ENCODE measurements at places on chromosomes 4 and X.

- DNase-seq = no peak
Observed at GRCh38 chr4:139454111-139455045, at the start of gene RAB33B. Gene RAB33B (plus strand): TSS chr4:139454121. CDS start chr4:139454196, 75 bp downstream.

DNA sequence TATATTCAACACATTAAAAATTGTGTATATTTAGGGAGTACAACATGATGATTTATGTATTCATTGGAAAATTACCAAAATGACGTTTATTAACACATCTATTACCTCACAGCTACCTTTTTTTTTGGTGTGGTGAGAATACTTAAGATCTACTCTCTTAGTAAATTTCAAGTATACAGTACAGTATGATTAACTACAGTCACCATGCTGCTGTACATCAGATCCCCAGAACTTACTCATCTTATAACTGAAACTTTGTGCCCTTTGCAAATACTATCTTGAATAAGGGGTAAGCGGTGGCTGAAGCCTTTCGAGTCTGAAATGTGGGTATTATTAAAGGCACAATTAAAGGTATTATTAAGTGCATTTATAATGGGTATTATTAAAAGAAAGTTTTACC, 976 bp downstream of the PHKA1 start:
- no peak for DNase-seq

GRCh38 chr4:15198070-15198727, 195.9 kb downstream of the CPEB2 start:
- DNase-seq = no peak

DNA sequence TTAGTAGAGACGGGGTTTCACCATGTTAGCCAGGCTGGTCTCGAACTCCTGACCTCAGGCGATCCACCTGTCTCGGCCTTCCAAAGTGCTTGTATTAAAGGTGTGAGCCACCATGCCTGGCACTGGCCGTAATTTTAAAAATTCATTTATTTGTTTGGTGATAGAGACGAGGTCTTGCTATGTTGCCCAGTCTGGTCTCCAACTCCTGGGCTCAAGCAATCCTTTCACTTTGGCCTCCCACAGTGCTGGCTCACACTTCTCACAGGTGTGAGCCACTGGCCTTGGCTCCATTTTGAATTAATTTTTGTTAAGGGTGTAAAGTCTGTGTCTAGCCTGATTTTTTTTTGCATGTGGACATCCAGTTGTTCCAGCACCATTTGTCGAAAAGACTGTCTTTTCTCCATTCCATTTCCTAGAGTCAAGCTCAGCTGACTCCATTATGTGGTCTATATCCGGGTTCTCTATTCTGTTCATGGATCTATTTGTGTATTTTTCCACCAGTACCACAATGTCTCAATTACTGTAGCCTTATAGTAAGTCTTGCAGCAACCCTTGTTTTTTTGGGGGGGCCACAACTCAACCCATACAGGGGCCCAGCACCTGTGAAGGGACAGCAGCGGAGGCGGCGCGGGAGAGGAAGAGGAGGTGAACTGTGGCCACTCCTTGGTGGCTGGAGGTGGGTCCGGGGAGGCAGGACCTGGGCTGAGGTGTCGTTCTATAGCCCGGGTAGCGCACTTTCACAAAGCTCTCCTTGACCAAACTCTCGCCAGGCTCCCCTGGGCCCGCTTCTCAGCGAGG, 1.5 kb upstream of the NSD2 start:
- DNase-seq = no peak

GRCh38 chrX:56783996-56784620, 55.1 kb downstream of the NBDY start:
- DNase-seq = no peak

DNA sequence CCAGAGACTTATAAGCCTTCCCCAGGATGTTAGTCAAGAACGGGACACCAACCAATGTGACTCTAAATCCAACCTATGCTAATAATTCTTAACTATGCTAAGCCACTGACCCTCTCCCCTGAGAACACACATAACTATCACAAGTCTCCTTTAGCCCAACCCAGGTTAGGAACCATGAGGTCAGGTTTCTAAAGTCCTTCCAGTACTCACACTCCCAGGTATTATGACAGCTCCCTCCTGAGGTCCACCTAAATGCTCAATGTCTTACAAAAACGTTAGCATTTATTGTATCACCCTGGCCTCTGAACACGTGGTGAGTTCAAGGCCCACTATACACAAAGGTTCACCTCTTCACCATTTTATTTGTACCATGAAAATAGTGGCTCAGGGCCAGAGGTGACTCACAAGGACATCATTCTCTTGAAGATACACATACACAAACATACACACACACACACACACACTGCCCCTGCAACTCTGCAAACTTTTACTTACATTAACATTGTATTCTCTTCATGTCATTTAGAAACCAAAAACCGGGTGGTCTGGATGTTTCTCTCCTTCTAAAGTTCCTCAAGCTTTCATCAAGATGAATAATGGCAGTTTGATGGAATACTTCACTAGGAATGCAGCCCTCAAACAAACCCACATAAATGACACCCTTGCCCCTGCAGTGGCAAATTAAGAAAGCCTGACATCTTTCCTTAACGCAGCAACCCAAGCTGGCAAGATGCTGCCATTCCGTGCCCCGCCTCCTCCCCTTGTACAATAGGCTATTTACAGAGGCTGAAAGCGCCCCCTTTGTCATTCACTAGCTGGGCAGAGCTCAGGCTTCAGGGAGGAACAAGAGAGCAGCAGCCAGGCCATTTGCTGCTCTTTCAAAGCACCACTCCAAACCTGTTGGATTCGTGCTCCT, 17.7 kb downstream of the ACSL1 start:
- DNase-seq = no peak

DNA sequence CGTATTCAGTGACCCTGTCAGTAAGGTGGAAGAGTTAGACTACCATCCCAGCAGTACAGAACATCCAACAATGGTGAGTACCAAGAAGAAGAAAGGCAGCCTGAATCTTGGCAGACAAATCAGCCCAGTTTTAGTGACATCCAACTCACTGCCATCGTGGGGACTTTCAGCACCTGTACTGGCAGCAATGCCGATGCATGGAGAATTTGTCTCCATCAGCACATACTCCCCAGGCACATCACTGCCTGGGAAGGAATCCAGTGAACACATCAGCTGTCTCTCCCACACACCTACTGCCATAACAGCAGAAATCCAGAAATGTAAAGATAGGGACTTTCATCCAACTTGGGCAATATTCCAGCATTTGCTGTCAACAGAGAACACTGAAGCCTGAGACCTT, 29.8 kb downstream of the PTCHD1 start:
- DNase-seq = no peak

- no peak for DNase-seq
Observed at GRCh38 chrX:130393451-130394074, 8.1 kb upstream of the GPR119 start.

DNA sequence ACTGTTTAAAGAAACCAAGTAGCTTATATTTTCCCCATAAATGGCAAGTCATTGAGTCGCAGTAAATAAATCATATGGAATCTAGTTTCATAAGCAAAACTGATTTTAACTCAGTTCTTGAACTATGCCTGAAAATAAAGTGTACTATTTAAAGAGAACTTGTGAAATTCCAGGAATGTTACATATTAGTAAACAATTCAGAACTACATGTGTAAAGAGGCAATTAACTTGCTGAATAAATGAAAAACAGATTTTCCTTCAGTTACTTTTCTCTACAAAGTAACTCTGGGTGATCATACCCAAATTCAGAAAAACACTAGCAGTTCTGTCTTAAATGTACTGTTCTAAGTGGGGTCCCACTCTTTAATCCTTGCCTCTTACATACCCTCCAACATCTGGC, 236.1 kb upstream of the EDNRA start:
- DNase-seq = no peak

DNA sequence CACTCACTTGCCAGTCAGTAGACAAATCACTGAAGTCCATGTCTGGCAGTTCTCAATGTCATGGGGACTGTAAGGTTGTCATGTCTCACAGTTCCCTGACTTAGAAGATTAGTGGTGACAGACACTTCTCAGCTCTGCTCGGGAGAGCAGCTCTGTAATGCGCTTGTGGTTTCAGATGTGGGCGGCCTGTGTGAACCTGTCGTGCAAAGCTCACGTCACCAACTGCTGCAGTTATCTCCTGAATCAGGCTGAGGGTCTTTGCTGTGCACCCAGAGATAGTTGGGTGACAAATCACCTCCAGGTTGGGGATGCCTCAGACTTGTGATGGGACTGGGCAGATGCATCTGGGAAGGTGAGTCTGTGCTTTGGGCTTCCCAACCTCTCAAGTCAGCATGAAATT, at the start of gene IL9R:
Gene IL9R (plus strand): TSS at position 261 of the 400 bp plus-strand sequence. CDS start 64 bp downstream, at position 325.
- DNase-seq = no peak

DNA sequence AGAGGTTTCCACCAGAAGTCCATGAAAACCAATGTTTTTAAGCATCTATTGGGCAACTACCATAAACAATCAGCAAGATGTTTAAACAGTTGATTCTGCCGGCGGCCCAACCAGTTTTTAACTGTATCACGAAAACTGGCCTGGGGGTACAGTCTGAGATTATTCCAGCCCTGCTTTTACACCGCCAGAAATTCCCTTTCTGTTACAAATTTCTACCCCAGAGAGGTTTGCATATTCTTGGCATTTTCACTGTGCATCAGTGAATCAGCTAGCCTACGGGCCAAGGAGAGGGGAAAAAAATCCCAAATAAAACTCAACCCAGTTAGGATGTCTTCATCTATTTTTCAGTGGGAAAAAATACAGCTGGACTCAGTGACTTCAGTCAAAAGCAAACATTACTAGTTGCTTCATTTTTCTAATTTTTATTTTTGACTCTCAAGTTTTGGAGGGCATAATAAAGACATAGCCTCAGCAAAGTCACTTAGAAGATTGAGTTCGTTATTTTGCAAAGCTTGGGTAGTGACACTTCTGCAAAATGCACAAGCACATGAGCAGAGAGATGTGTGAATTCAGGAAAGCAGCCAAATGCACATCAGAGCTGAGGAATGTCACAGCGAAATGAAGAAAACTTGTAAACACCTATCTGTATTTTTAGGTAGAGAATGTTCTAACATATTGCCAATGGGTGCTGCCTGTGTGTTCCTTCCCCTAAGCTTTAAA, 167.8 kb upstream of the GK2 start:
- no peak for DNase-seq

DNA sequence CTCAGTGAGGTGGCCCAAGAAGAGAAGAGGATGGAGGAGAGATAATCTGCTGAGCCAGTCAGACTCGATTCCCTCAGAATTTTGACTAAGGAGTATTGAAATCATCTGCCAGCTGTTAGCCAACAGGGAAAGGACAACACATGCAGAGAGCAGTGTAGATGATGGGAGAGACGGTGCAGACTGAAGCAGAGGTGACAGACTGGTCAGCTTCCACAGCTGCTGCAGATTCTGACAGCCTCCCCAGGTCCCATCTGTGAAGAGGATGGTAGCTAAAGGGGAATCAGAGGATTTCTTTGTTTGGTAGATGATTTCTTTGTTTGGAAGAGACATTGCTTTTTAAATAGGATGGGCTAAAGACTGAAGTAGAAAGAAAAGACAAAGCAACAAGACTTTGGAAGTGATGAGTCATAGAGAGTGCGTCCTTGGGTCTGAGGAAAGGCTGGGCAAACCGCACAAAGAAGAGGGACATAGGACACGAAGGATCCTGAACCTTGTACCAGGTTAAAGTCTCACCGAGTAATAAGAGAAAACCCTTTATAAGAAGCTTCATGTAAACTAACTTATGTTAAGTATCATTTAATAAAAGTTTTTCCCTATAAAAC, 27.6 kb downstream of the INTU start:
- no peak for DNase-seq

DNA sequence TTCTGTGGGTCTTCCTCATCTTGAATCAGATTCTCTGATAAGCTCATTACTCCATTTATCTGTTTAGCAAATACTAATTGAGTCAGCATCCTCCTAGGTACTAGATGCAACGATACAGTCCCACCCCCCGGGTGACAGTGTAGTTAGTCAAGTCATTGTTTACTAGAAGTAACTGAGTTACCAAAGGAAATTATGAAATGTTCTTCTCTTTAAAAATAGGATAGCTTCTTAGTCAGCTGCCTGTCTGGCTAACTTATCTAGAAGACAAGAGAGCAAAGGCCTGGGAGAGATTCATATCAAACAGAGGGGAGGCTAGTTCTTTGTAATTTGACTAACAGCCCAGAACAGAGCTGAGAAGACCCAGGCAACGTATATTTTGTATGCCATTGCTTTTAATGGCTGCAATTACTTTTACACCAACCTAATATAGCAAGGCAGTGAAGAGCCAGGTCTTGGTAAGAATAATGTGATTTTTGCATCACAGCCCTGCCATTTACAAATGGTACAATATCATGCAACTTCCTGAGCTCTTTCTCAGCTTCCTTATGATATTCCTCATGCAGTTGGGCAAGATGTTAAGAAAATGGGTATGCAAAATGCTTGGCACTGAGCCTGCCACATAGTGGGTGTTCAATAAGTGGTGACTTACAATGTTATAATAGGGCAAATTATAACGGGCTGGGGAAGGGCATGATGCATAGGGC, 149.9 kb downstream of the CHIC2 start:
- no peak for DNase-seq

DNA sequence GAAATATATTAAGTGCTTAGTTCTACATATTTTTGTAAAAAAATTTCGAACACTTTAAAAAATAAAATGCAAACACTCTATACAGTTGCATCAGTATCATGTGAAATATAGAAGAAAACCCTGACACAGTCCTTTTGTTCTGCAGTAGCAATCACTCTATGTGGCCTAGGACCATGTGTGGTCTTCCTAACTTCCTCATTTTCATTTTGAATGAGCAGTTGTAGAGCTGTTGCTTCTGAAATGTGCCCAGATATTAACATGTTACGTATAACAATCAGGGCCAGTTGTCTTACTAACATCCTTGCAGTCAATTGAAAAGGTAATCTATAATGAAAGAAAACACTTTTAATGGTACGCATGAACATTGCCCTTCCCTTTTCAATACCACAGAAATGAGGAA, 107.9 kb downstream of the ZNF827 start:
- DNase-seq = no peak

DNA sequence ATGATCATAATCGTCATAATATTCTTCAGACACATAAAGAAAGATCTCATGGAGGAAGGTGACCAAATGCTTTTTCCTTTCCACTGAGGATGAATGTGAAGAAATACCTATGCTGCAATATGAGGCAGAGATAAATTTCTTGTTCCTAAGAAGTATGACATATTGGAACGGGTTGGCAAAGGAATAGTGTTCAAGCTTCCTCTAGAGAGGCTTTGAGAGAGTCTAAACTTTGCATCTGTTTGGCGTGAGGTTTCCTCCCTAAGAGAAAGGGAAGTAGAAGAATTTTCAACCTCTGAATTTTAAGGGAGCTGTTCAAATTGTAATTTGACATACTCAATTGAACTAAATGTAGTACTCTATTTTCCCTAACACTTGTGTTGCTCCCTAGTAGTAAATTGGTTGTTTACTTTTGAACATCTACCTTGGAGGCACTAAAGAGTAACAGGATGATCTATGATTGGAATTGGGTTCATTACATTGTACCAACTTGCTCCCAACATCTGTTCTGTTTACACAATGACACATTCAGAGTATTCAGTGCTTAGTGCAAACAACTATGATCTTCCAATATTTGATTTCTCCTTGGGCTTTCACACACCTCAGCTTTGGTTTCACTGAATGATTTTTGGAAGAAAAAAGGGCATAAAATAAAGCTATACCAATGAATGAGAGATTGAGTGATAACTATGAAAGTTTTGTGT, 122.0 kb downstream of the CORIN start:
- no peak for DNase-seq

Measured in fibroblast of skin of left biceps (primary cell).